ENCODE measurements at places on chromosomes 6 and 20.

DNA sequence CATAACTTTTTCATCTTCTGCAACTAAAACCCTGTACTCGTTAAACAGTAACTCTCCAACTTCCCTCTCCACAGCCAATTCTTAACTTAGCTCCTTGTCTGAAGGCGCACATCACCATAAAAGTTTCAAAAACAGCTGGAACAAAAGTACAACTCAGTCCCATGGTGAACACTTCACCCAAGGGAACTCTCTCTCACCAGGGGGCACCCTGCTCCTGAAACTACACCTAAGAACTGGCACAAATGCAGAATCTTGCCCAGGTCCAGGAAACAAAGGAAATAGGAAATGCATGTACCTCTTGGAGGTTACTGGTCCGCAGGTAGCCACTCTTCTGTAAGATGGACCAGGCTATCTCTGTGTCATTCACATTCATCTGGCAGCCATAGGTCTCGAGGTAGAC lies 6.6 kb downstream of the CDK5RAP1 start:
- DNase-seq: no peak

DNA sequence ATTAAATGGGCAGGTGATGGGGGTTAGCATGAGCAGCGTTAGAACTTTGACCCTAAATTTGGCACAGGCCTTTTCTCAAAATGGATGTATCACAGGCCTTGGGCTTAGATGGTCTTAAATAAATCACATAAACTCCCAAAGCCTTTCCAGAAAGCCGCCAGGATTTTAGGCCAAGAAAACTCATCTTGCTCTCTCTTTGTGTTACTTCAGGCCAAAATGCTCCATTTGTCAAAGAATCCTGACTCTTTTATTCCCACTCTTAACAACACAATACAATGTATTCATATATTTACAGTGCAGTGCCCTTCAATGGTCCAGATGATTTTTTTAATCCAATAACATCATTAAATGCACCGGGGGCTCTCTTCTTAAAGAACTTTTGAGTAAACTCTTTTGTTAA lies 5.9 kb upstream of the TCP11 start:
- no peak for DNase-seq

GRCh38 chr6:105882828-105883227 lies 203.3 kb upstream of the PRDM1 start:
- no peak for DNase-seq

- DNase-seq: no peak
Observed at GRCh38 chr6:2222275-2222842, 23.0 kb downstream of the GMDS start.

DNA sequence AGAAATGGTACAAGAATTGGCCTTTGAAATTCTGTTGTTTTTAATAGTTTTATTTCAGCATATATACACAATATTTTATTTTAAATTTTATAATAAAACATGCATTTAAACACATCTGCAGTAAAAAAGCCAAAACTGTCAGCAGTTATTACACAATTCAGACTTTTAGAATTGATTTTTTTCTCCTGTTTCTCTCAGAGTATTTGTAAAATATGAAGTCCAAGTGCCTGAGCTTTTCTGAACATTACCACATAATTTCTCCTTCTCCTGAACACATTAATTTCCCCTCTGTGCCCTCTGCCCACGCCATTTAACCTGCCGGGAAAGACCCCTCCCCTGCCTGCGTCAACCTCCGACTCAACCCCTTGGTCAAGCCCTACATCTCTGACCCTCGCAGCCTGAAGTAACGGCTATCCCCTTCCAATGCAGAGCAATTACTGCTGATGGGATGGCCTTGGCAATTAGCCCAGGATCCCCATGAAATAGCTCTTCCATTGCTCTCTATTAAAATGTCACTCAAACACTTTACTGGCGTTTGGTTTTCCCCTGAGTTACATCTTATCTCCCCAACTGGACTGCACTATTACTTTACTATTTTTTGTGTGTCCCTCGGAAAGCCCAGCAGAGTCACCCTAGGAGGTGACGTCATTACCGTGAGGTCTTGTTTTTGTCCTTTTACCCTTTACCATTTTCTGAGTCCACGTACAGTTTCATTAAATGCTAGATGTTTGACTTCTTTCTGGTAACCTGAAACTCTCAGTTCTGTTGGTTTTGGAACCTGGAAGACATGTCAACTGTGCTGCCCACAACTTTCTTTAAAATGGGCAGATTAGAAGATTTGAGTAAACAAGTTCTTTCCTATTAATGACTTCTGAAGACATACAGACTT lies 146.7 kb upstream of the TAB2 start:
- DNase-seq: no peak

DNA sequence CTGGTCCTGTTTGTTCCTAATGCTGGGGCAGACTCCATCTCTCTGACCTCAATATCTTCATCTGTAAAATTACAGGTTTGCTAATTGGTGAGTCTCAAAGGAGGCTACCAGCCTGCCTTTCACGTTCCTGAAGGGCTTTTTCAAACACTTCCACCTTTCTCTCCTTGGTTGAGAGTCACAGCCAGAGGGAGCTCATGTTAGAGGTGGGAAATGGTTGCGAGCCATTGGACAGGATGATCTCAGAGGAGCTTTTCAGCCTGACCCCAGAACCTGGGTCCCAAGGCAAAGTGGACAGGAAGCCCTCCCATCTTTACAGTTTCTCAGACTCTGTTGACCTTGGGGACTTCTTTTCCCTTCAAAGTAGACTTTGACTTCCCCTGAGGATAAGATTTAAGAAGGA lies 37.6 kb downstream of the NDUFAF5 start:
- DNase-seq: no peak

DNA sequence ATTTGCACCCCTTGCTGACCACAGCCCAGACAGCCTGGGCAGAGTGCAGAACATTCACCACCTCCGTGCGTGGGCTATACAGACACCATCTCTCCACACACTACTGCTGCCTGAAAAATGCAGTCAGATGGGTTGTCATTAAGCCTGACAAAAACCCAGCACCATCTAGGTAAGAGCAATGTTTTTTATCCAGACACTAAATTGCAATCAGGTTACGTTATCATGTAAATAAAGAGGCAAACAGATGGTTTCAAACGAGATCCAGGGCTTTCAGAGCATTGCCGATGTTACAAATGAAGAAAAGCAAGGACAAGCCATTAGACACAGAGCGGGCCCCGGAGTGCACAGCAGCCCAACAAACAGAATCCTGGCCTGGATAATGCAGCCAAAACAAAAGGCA lies 269.6 kb downstream of the PKHD1 start:
- no peak for DNase-seq

DNA sequence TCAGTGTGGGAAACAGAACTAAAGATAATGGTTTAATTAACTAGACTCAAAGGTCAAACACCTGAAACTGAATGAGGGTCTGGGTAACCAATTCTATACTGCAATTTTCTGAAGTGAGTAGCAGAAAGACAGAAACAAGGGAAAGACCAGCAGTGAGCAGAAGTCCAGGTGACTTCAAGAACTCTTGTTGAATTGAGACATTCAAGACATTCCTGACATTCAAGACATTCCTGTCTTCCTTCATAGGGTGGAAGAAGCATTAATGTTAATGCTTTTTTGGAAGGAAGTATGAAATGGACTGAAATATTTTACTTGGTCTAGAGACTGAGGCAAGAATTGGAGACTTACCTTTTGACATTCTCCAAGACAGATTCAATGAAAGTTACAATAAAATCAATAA lies 529.9 kb upstream of the MMS22L start:
- no peak for DNase-seq

DNA sequence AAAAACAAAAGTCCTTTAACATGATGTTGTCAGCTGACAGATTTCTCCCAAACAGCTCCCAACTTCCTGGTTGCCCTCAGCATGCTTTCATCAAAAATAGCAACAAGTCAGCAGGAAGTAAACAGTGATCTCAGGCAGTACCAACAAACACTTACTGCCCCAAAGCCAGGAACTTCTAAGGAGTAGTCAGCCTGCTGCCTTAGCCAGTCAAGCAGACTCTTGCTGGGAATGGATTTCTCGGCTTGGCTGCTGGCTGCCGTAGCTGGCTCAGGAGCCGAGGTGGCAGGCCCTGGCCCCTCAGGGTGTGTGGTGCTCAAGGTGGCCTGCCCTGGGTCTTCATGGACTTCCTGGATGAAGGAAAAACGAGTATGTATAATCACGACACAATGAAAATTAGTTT lies 46.6 kb upstream of the EMILIN3 start:
- DNase-seq: no peak

GRCh38 chr6:28693033-28693750 lies 167.5 kb downstream of the GPX5 start:
- DNase-seq: no peak

DNA sequence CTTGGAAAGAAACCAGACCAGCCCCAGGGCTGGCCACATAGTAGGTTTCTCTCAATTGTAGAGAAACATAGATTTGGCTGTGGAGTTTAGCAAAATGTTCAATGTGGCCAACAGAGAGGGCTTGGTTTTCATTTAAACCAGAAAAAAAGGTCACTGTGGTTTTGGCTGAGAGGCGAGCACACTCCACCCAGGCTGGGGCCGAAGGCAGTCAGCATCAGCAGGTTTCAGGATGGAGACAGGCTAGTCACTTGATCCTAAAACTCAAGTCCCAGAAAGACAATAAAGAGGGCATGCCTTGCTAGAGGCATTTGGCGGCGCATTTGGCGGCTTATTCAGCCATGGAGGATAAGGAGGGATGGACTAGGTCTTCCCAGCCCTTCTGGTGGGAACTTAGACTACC lies 73.1 kb downstream of the PRND start:
- DNase-seq: no peak

GRCh38 chr20:35503841-35504561 lies 25.5 kb downstream of the C20orf173 start:
- DNase-seq: no peak

DNA sequence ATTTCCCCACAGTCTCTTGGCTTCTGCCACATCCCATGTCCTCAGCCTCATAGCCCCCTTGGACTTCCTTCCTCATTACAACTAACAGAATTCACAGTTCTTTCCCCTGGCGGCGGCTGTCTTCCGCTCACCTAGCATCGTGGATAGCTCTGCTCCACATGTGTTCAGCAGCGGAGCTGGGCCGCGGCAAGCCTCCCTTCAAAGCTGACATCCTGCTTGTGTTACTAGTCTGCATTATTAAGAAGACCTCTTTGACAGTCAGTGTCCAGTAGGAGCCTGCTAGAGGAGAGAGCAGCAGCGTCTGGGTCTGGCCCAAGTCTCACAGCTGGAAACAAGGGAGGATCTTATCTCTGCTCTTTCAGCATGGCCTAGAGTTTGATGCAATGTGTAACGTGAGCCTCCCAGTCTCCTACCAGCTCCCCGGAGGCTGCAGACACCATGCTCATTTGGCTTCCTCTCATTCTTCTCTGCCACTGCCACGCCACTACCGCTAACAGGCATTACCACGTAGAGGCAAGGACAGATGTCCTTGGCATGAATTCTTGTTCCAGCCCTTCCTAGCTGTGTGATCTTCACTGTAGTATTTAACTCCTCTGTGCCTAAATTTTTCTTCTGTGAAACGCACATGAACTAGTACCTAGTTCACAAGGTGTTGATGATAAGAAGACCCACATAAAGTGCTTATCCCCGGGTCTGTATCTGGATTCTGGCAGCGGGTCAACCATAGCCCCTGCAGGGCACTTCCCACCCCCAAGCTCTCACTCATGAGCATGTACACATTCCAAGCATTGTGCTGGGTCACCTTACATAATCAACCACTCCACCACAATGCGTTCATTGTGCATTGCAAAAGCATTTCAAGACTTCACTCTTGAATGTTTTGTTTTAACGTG lies 107.1 kb upstream of the BACH2 start:
- DNase-seq: no peak

GRCh38 chr6:48278261-48278660 lies 167.3 kb upstream of the PTCHD4 start:
- DNase-seq: no peak

DNA sequence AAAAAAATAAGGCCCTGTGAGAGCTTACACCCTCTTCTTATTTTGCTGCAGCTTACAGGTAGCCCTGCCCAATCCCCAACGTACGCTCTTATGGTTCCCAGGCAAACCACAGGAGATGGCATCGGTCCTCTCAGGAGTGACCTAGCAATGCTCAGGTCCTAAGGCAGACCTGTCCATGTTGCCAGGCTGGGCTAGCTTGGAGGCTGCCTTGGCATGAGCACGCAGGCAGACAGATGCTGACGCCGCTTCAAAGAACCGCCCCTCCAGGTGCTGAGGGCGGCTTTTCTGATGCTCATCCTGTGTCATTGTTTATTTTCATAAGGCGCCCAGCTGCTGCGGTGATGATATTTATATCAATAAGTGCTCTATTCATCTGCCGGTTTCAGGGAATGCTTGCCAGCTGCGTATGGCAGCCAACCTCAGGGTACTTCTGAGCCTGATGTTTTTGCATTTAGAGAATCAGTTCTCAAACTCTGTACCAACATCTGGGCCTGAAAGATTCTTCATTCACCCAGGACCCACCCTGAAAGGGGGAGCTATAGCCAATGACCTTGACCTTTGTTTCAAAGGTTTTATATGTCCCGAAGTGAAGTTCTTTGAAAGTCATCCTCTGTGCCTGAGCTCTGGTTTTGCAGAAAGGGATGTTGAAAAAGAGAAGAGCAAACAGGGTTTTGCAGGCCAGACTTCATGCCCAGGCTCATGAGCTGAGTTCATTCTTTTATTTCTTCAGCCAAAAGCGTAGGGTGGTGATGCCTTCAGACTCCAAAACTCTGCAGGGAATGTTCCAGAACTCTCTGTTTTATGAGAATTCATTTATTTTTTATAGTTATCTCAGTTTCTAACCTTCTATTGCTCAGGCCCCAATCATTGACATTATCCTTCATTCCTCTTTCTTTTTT lies 475.6 kb upstream of the CHD6 start:
- DNase-seq: no peak

DNA sequence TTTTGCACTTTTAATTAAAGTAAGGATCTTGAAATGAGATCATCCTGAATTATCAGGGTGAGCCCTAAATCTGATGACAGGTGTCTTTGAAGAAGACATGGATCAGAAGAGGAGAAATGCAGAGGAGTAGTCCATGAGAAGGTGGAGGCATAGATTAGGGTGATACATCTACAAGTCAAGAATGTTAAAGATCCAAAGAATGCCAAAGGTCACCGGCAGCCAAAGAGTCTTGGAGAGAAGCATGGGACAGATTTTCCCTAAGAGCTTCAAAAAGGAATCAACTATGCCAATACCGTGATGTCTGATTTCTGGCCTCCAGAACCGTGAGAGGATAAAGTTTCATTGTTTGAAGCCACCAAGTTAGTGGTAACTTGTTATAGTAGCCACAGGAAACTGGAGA lies 59.0 kb upstream of the THEMIS start:
- DNase-seq: no peak

DNA sequence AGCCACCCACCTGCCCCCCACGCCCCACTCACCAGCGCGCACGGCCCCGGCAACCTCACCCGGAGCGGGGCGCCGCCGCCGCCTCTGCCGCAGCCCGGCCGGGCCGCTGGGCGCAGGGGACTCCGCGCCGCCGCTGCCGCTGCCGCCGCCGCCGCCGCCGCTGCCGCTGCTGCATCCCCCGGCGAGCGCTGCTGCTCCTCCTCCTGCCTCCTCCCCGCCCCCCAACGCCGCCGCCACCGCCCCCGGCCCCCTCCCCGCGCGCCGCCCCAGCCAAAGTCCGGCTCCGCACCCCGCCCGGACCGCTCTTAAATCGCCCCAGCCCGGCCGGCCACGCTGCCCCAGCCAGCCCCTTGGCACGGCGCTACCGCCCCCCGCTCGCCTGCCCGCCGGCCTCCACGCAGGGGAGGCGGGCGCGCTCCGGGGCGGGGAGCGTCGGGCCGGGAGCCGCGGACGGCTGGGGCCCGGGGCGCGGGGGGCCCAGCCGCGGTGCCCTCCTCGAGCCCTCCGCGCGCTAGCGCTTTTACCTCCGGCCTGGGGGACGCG lies at the start of gene SULF2:
TSS of gene SULF2 (minus strand) at position 171 of the 543 bp plus-strand sequence. CDS start 28,118 bp downstream, outside the sequence.
- no peak for DNase-seq

Data from lower lobe of right lung (tissue), 2 donors.